ENCODE measurements at places on chromosomes 7 and 10.

DNA sequence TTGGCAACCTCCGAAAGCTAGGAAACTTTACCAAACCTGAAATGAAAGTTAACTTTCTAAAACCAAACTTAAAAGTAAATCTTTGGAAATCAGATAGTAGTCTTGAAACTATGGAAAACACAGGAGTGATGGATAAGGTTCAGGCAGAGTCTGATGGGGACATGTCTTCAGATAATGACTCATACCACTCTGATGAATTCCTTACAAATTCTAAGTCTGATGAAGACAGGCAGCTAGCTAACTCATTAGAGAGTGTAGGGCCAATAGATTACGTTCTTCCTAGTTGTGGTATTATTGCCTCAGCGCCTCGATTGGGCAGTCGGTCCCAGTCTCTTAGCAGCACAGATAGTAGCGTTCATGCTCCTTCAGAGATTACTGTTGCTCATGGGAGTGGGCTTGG lies 45.9 kb downstream of the MCMBP start:
- no peak for DNase-seq

DNA sequence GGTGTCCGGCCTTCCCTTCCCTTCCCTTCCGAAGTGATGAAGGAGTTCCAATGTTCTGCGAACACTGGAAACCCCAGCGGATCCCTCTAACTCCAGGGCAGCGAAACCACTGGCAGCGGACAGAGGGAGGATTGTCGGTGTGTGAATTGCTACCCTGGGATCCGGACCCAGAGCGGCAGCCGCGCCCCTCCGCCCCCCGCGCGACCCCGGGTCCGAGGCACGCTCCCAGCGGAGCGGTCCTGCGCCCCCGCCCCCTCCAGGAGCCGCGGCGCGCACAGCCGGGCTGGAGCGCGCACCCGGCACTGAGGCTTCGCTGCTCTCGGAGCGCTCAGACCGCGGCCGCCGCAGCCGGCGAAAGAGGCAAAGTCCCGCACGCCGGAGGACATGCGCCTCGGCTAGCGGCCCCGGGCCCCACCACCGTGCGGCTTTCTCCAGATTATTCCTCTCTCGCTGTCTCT lies at the start of gene PTPRZ1:
PTPRZ1 (plus strand) TSS at position 331 of the 458 bp plus-strand sequence. CDS start 339 bp downstream, outside the sequence.
- DNase-seq: peak; percentile 20

DNA sequence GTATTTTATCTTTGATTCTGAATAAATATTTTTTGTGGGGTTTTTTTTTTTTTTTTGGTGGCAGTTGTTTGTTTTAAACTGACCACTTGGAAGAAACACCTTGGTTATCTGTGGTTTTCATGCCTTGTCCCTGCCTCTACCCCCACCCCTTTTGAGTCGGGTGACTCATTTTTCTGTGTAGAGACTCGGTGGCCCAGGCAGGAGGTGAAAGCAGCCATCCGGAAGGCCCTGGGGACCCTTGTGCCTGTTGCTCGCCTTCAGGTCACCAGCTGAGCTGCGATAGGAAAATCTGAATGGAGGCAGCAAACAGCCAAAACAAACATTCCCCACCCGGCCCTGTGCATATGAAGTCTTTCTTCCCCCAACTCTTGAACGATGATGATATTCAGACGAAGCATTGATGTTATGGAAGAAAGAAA lies 22.8 kb downstream of the CYP17A1 start:
- no peak for DNase-seq

DNA sequence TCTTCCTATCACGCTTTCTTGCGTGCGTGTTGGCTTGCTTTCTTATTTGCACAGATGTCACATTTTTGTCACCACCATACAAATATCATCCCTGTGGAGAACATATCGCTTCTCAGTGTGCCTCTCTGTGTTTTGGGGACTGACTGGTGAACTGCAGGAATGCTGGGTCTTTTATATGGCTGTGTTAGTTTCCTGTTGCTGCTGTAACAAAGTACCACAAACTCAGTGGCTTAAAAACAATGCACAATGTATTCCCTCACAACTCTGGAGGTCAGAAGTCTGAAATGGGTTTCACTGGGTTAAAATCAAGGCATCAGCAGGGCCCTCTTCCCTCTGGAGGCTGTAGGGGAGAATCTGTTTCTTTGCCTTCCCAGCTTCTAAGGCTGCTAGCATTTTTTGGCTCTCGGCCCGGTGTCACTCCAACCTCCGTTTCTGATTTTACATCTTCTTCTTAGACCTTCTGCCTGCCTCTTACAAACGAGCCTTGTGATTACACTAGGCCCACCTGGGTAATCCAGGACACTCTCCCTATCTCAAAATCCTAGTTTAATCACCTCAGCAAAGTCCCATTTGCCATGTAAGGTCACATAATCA lies 82.0 kb downstream of the LRMDA start:
- no peak for DNase-seq

DNA sequence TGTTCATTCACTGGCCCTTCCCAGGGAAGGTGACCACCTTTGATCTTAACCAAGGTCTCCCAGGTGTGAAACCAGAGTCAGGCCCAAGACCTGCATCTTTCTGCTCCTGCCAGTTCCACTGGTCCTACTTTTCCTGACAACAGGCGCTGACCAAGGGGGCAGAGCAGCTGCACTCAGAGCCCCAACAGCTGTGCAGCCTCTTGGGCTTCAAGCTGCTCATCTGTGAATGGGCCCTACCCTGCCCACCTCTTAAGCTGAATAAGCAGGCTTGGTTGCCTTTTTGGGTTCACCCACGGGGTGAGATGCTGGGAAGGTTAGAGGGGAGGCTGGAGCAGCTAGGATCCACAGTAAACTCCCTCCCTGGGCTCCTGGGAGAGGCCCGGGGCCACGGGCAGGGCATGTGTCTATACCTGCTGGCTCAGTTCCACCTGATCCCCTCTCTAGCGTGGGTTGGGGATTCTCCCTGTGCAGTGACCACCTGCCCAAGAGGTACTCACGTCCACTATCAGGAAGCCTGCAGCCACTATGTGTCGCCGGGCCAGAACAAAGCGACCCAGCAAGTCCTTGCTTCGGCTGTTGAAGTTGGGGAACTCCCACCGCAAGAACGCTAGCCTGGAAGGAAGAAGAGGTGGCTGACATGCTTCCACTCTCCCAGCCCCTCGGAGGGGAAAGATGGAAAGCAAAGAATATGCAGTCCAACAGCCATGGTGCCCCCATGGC lies 10.6 kb downstream of the TBRG4 start:
- DNase-seq: no peak

DNA sequence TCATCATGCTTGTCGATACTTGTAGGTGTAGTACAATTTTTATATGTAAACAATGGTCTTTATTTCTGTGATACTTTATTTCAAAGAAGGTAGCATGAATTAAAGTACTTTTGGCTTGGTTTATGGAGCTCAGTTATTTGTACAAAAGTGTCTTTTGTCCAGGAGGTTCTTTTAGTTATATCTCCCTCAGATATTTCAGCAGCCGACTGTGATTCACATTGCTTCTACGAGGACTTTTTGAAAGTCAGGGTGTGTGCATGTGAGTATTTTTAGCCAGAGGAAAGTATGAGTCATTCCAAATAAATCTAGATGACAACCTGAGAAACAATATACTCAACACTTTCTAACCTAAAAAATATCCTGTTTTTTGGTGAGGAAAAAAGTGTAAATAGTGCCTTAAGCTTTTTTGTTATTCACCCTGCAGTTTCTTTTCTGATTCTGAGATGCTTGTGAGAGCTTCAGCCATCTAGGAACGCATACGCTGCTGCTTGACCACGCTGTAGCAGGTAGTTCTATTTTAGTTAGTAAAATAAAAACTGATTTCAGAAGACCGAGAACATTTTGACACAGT lies 595 bp upstream of the SUN1 start:
- peak; percentile 90 for DNase-seq
